ENCODE measurements at places on chromosomes 4 and X.

GRCh38 chr4:47598320-47598719 is 113.2 kb downstream of the ATP10D start:
- peak; percentile 36 for DNase-seq

- DNase-seq: peak; percentile 10
These were observed 50.9 kb downstream of the ABCG2 start for GRCh38 chr4:88107406-88108107.

DNA sequence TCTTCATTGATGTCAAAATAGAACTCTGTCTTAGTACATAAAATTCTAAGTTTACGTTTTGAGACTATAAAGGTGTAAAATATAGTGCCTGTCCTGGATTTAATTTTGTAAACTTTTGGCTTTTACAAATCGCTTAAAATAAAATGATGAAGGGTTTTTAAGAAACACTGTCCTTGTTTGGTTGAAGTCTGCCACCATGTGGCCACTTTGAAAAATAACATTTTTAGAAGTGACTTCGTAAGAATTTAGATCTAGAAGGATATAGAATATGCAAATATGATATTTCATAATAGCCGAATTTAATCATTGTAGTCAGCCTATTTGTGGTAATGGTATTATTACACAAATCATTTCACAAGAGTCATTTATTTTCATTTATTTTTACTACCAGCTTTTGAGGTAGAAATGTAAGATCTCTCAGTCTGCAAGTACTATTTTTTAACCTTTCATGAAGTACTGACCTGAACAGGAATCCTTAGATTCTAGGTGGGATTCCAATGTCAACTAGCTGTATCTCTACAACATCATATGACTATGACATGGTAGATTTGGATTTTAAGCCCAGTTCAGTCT is 31.0 kb upstream of the FAT4 start:
- DNase-seq: peak; percentile 44

- peak; percentile 15 for DNase-seq
These were observed 111.3 kb downstream of the ZNF674 start for GRCh38 chrX:46433892-46434291.

DNA sequence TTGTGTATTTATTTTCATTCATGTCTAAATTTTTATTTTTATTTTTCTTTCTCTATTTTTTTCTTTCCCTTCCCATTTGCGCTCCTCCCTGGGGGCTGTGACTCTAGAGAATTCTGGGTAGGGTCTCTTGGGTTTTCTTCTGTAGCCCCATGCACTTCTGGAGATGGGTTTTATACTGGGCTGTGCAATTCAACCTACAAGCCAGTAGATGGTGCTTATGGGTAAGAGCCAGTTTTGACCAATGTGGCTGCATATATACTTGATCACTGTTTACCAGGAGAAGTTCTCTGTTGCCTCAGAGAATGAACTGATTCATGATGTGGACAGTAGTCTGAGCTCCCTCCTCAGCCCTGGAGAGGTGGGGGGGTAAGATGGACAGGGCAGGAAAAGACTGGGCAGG is 614.6 kb downstream of the PCDH19 start:
- DNase-seq: no peak
